Sigmoid colon (tissue), 7 donors: ENCODE measurements at places on chromosomes 3 and 15. TPM values are rescaled to one million over a fixed set of nuclear protein-coding genes. Genes with fewer than 3 reads are reported as not detected.

LIPC gene
- total RNA-seq, result 0.36 TPM

DNA sequence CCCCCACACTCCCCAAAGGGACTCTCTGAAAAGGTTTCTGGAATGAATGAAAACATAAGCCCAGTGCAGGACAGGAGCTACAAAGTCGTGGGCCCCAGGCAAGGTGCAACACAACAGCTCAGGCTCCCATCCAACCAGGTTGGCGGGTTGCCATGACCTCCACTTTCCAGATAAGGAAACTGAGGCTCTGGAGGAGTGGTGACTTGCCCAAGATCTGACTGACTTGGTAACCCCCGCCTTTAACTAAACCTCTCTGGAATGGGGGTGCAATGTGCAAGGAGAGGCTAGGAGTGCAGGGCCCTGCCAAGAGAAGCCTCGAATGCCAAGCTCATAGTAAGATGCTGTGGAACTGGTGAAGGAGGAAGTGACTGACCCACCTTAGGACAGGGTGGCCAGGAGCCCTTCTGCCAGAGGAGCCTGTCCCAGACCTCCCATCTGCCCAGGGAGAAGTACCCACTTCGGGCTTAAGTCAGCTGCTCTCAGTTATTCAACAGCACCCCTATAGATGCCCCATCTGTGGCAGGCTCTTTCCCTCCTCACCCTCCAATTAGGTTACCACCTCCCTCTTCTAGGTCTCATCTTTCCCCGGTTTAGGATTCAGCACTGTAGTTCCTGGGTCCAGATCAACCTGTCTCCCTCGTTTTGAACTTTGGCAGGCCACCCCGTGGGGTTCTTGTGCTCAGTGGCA is 553 bp upstream of the TNNC1 start:
- DNase-seq, result no peak

FGF12 gene
- 7.8 TPM for total RNA-seq

GRCh38 chr15:59453474-59454215 is 15.7 kb downstream of the FAM81A start:
- DNase-seq, result no peak

SLC6A11 gene
- not detected for total RNA-seq
